ENCODE measurements at places on chromosomes 1 and 21. TPM values are rescaled to one million over a fixed set of nuclear protein-coding genes. Genes with fewer than 3 reads are reported as not detected.
A peak's percentile ranks its signal among the peaks of the same experiment; 100 is the strongest.

Gene PTCH2
- total RNA-seq = not detected

Gene NTMT2
- not detected for total RNA-seq

Gene ATP1A4
- not detected for total RNA-seq

Gene REN
- not detected for total RNA-seq

Gene RHEX
- total RNA-seq = 0.53 TPM

Gene GUCA2B
- not detected for total RNA-seq

Gene XPR1
- total RNA-seq = 41.6 TPM

GRCh38 chr21:34268493-34268892 lies 95.3 kb upstream of the KCNE2 start:
- H3K4me3 ChIP-seq = no peak overlapping the region
- no peak for DNase-seq
- no peaks in the 10 kb centered on the region for H3K36me3 ChIP-seq

- H3K27me3 ChIP-seq = no peaks in the 10 kb centered on the region
- no peak for DNase-seq
- H3K4me3 ChIP-seq = no peak overlapping the region
- H3K27ac ChIP-seq = no peak overlapping the region
Observed at GRCh38 chr1:1344655-1345361, 4.4 kb downstream of the DVL1 start.

DNA sequence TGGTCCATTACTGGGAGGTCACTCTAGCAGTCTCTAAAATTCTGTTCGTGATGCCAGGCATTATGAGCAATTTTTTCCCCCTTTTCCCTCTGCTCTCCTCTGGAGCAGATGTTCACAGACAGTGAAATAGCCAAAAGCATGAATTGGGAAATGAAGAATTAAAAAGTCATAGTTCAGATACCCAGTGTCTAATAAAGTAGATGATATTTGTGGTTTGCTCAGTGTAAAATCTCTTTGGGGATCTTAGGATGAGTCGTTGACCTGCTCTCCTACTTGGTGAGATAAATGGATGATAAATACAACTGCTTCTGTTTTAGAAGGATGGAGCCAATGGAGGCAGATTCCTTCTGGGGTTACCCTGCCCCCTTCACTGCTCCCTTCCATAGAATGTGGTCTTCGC lies 56.3 kb downstream of the KIAA0040 start:
- H3K36me3 ChIP-seq = no peaks in the 10 kb centered on the region
- peaks cover 7% of the 10 kb centered on the region for H3K4me1 ChIP-seq
- no peak overlapping the region for H3K27ac ChIP-seq
- no peak overlapping the region for H3K4me3 ChIP-seq
- no peaks in the 10 kb centered on the region for H3K27me3 ChIP-seq

- H3K4me1 ChIP-seq = peaks cover 18% of the 10 kb centered on the region
- no peak for DNase-seq
- no peaks in the 10 kb centered on the region for H3K36me3 ChIP-seq
- H3K27ac ChIP-seq = peak overlapping the region; percentile 81
- no peaks in the 10 kb centered on the region for H3K27me3 ChIP-seq
- peak overlapping the region; percentile 95 for H3K4me3 ChIP-seq
Observed at GRCh38 chr1:15616373-15617172, 685 bp upstream of the DDI2 start.

- H3K36me3 ChIP-seq = no peaks in the 10 kb centered on the region
- DNase-seq = no peak
- no peaks in the 10 kb centered on the region for H3K27me3 ChIP-seq
- H3K27ac ChIP-seq = no peak overlapping the region
- H3K4me1 ChIP-seq = no peaks in the 10 kb centered on the region
Observed at GRCh38 chr1:91752324-91752723, 133.6 kb downstream of the TGFBR3 start.

DNA sequence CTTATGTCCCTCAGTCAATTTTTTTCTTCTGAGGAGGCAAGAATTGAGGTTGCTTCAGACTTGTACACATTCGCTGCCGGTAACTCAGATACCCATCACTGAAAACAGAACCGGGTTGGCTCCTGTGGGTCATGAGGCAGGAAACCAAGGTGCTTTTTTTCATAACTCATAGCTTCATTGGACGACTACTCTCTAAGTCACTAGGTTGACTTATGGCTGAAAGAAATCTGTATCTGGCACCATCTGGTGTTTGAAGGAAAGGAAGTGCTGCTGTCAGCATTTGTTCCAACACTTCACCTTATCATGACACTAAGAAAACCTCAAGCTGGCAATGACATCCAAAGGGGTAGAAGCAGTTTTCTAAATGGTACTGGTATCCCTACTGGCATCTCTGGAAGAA lies 82.3 kb downstream of the TBX19 start:
- no peak for DNase-seq
- H3K4me1 ChIP-seq = no peaks in the 10 kb centered on the region
- H3K36me3 ChIP-seq = no peaks in the 10 kb centered on the region
- no peaks in the 10 kb centered on the region for H3K27me3 ChIP-seq
- no peak overlapping the region for H3K4me3 ChIP-seq

GRCh38 chr1:225225681-225226080 lies 202.2 kb downstream of the LBR start:
- no peak overlapping the region for H3K27ac ChIP-seq
- no peak overlapping the region for H3K4me3 ChIP-seq
- H3K27me3 ChIP-seq = no peaks in the 10 kb centered on the region
- DNase-seq = no peak
- no peaks in the 10 kb centered on the region for H3K4me1 ChIP-seq
- H3K36me3 ChIP-seq = no peaks in the 10 kb centered on the region

DNA sequence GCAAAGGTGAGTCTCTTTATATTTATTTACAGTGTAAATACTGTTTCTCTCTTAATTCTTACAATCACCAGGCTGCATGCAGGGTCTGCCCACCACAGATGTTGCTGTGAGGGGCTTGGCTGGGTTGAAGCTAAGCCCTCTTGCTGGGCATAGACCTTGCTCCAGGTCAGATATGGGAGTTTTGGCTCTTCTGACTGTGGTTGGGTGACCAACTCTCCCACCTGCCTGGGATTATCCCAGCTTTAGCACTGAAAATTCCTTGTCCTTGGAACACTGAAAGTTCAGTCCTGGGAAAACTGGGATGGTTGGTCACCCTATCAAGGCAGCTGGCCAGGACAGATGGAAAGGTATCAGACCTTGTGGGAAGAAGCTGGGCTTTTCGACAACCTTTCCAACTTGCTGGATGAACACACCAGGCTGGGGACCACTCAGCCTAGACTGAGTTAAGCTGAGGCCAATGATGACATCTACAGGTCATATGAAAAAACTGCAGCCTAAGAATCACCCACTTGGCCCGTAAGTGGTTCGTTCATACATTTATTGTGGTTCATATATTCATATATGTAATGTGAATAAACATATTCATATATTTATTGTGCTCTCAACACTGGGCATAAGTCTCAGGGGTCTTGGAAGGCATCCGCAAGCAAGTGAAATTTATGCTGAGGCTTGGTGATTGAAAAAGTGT lies 26.6 kb upstream of the HPDL start:
- H3K36me3 ChIP-seq = no peaks in the 10 kb centered on the region
- H3K4me1 ChIP-seq = no peaks in the 10 kb centered on the region
- no peak overlapping the region for H3K27ac ChIP-seq

GRCh38 chr1:171739656-171740055 lies 2.2 kb downstream of the VAMP4 start:
- no peaks in the 10 kb centered on the region for H3K27me3 ChIP-seq
- DNase-seq = no peak
- H3K4me1 ChIP-seq = peaks cover 9% of the 10 kb centered on the region

All from ascending aorta (tissue), 2 donors.